ENCODE measurements at places on chromosomes 6 and 20. TPM values are rescaled to one million over a fixed set of nuclear protein-coding genes. Genes with fewer than 3 reads are reported as not detected.

DNA sequence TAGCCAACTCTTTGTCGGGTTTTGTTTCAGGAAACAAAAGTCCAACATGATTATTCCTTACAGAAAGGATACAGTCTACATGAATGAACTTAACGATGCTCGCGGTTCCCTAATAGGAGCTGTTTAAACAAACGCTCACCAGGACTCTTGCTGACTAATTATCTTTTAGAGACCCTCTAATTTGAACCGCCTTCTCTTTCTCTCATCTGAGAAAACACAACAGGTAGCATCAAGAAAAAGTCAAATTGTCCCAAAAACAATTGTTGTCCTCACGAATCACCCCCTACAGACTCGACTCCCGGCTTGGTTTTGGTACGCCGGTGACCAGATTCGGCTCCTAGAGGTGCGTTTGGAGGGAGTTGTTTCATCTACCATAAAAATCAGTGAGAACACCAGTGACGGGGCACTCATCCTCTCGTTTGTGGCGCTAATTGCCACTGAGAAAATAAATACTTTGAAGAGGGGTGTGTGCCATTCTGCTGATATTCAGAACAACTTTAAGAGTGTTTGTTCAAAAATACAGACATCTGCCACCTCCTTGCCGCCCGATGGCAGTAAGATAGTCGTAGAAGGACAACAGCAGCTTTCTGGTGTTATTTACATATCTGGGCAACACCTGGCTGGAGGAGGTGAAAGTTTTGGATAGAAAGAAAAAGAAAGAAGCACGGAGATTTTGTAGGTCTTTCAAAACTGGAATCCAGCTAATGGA lies 1.1 kb upstream of the SIM1 start:
- no peak overlapping the region for H3K4me3 ChIP-seq
- peaks cover 11% of the 10 kb centered on the region for H3K4me1 ChIP-seq
- DNase-seq, result no peak

The C20orf202 gene
- not detected for total RNA-seq

- no peak overlapping the region for H3K4me3 ChIP-seq
- H3K27me3 ChIP-seq, result no peaks in the 10 kb centered on the region
- peaks cover 19% of the 10 kb centered on the region for H3K4me1 ChIP-seq
- no peak overlapping the region for H3K27ac ChIP-seq
Measured at GRCh38 chr6:110809792-110810191, 5.5 kb downstream of the CDK19 start.

DNA sequence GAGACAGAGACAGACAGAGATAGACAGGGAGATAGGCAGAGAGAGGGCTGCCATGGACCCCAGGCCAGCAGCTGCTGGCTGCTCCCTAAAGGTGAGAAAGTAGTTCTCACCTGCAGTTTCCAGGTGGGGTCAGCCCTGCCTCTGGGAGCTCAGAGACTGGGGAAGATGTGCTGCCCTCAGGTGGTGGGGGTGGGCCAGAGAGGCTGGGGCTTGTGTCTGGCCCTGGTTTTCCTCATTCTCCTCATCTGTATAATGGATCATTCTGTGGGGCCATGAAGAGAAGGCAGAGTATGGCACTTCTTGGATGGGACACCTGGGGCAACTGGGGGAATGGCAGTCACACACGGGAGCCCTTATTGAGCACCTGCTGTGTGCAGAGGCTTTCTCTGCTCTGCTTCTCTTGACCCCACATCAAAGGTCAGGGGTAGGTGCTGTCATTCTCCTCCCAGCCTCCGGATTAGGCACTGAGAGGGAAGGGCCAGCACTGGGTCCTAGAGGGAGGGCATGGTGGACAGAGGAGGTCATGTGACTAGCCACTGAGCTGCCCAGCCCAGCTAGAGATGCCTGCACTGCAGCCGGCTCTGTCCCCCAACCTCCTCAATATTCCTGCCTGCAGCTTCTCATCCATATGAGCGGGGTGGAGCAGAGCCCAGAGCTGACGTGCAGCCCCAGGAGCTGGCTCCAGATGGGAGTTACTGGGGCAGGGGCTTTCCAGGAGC lies 4.1 kb downstream of the ANGPT4 start:
- no peaks in the 10 kb centered on the region for H3K27me3 ChIP-seq
- no peaks in the 10 kb centered on the region for H3K36me3 ChIP-seq
- no peak overlapping the region for H3K4me3 ChIP-seq
- DNase-seq, result no peak

The TOX2 gene
- total RNA-seq, result 29.9 TPM

- H3K27ac ChIP-seq, result no peak overlapping the region
- no peaks in the 10 kb centered on the region for H3K36me3 ChIP-seq
- no peaks in the 10 kb centered on the region for H3K4me1 ChIP-seq
- no peak overlapping the region for H3K4me3 ChIP-seq
Measured at GRCh38 chr6:91575032-91575431, 988.2 kb upstream of the MAP3K7 start.

DNA sequence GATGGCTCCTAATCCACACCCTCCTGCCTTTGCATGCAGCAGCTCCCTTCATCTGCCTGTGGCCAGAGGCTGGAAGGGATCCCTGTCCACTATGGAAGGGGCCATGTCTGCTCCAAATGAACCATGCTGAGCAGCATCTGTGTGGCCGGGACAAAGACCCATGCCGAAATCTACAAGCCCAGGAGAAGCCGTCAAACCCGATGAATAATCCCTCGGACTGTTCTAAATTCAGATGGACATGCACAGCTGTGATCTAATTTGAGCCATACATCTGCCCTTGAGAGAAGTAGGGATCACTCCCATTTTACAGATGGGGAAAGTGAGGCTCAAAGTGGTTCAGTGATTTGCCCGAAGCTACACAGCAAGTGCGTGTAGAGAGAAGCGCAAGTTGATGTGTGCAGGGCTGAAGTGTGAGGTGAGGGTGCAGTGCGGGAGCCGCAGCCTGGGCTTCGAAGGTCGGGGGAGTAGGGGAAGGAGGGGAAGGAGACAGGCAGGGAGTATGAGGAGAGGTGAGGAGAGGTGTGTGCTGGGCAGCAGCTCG lies 22.6 kb upstream of the CDH22 start:
- H3K4me3 ChIP-seq, result no peak overlapping the region
- no peak overlapping the region for H3K27ac ChIP-seq
- H3K27me3 ChIP-seq, result peaks cover 100% of the 10 kb centered on the region
- H3K4me1 ChIP-seq, result no peaks in the 10 kb centered on the region
- DNase-seq, result no peak

The UNC93A gene
- not detected for total RNA-seq

- H3K4me3 ChIP-seq, result no peak overlapping the region
- no peak overlapping the region for H3K27ac ChIP-seq
- H3K36me3 ChIP-seq, result no peaks in the 10 kb centered on the region
- H3K27me3 ChIP-seq, result peaks cover 62% of the 10 kb centered on the region
- H3K4me1 ChIP-seq, result no peaks in the 10 kb centered on the region
Measured at GRCh38 chr20:63351326-63351700, 9.8 kb downstream of the CHRNA4 start.

DNA sequence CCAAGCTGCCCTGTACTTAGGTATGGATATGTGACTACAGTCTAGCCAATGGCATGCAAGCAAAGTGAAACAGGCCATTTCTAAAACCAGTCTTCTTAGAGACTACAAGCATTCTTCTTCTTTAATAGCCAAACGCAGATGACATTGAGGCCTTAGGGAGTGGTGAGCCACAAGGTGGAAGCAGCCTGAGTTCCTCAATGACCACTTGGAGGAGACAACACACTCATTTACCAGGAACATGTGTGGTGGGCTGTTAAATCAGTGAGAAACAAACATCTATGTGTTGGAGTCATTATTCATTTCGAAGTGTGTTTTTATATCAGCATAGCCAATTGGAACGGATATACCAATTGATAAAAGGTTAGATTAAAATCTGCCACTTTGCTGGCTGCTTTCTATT lies 122.0 kb downstream of the GFRAL start:
- H3K36me3 ChIP-seq, result no peaks in the 10 kb centered on the region
- H3K27me3 ChIP-seq, result no peaks in the 10 kb centered on the region
- H3K27ac ChIP-seq, result no peak overlapping the region
- DNase-seq, result no peak

- H3K27ac ChIP-seq, result no peak overlapping the region
- no peaks in the 10 kb centered on the region for H3K27me3 ChIP-seq
- H3K36me3 ChIP-seq, result no peaks in the 10 kb centered on the region
- H3K4me3 ChIP-seq, result no peak overlapping the region
- DNase-seq, result no peak
- H3K4me1 ChIP-seq, result peaks cover 10% of the 10 kb centered on the region
Measured at GRCh38 chr20:23661002-23661429, 23.3 kb upstream of the CST3 start.

DNA sequence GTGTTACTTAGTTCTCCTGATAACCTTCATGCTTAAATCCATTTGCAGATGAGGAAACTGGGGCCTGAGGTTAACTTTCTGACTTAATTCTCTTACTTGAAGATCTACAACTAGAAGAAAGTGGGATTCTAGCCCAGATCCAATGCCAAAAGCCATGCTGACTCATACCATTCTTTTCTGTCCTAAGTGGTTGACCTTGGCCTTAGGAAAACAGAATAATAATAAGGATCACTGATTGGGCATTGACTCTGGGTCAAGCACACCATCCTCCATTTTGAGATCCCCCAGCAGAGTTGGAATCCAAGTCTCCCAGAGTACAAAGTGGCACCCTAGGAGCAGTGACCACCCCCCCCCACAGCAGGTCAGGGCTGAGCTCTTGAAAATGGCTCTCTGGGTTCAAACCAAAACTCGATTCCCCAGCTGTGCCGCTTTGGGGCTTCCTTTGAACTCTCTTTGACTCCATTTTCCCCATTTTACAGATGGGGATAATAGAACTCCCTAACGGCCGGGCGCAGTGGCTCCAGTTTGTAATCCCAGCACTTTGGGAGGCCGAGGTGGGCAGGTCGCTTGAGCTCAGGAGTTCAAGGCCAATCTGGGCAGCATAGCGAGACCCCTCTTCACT lies 12.8 kb upstream of the ZNF217 start:
- no peak for DNase-seq
- H3K27me3 ChIP-seq, result peaks cover 46% of the 10 kb centered on the region
- no peaks in the 10 kb centered on the region for H3K36me3 ChIP-seq
- peak overlapping the region; percentile 13 for H3K27ac ChIP-seq
- H3K4me3 ChIP-seq, result no peak overlapping the region
- H3K4me1 ChIP-seq, result peaks cover 34% of the 10 kb centered on the region

The SDCBP2 gene
- 13.5 TPM for total RNA-seq

DNA sequence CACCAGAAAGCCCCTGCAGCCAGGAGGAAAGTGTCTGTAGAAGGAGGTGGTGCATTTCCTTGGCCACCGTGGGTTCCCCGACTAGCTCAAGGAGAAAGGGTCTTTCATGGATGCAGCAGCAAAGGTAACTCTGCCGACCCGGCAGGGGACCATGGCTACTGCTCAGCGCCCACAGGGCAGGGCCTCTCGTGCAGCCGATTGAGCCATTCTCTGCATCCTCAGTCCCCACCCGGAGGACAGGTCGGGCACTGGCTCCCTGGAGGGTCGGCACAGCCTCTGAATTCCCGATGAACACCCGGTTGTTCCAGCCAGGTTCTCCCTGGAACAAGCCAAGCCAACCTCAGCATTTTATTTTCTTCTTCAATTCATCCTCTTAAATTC lies 24.1 kb upstream of the FOXC1 start:
- H3K27me3 ChIP-seq, result no peaks in the 10 kb centered on the region
- no peak overlapping the region for H3K27ac ChIP-seq
- no peaks in the 10 kb centered on the region for H3K36me3 ChIP-seq
- no peak overlapping the region for H3K4me3 ChIP-seq

GRCh38 chr20:45814314-45814713 lies 1.9 kb downstream of the UBE2C start:
- peaks cover 4% of the 10 kb centered on the region for H3K4me1 ChIP-seq
- no peak overlapping the region for H3K4me3 ChIP-seq
- H3K27me3 ChIP-seq, result no peaks in the 10 kb centered on the region

DNA sequence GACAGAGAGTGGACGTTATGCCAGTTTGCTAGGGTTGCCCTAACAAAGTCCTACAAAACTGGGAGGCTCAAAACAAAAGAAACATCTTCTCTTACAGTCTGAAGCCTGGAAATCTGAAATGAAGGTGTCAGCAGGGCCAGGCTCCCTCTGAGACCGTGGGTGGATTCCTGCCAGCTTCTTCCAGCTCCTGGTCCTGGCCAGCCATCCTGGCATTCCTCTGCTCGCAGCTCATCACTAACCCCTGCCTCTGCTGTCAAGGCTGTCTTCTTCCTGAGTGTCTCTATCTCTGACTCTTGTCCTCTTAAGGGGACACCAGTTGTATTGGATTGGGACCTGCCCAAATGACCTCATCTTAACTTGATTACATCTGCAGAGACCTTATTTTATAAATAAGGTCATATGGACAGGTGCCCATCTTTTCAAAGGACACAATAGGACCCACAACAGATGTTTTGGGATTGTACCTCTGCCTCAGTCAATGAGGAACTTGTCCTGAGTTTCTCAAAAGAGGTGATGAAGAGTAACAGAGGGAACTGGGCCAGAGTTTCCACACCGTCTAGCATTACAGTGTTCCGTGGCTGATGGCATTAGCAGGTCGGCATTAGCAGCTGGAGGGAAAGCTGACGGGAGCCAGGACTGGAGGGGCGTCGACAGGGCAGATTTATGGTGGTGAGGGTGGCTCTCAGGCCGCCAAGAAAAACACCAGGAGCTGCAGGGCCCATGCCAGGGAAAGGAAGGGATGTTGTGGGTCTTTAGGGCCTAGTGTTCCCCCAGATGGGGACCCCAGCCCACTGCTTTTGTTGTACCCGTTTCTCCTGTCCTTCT lies 157.3 kb downstream of the TBXT start:
- no peak for DNase-seq
- peaks cover 76% of the 10 kb centered on the region for H3K27me3 ChIP-seq
- no peaks in the 10 kb centered on the region for H3K4me1 ChIP-seq
- no peak overlapping the region for H3K4me3 ChIP-seq
- H3K27ac ChIP-seq, result no peak overlapping the region

DNA sequence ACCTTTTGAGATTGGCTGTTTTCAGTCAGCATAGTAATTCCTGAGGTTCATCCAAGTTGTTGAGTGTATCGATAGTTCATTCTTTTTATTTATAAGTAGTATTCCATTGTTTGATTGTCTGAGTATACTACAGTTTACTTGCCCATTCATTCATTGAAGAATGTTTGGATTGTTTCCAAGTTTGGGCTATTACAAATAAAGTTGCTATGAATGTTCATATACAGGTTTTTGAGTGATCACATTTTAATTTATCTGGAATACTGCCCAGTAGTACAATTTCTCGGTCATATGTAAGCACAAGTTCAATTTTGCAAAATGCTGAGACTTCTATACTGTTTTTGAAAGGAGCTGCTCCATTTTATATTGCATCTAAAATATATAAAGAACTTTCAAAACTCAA lies 14.2 kb upstream of the EPHA7 start:
- H3K36me3 ChIP-seq, result no peaks in the 10 kb centered on the region
- no peak overlapping the region for H3K27ac ChIP-seq
- no peaks in the 10 kb centered on the region for H3K4me1 ChIP-seq
- no peak overlapping the region for H3K4me3 ChIP-seq

- H3K27me3 ChIP-seq, result peaks cover 79% of the 10 kb centered on the region
- no peaks in the 10 kb centered on the region for H3K36me3 ChIP-seq
- no peak for DNase-seq
- no peaks in the 10 kb centered on the region for H3K4me1 ChIP-seq
Measured at GRCh38 chr6:27280064-27280539, 32.0 kb downstream of the POM121L2 start.

The BANF2 gene
- total RNA-seq, result not detected

The MATN4 gene
- total RNA-seq, result 0.23 TPM

The RBPJL gene
- total RNA-seq, result not detected

- no peak overlapping the region for H3K4me3 ChIP-seq
- no peaks in the 10 kb centered on the region for H3K36me3 ChIP-seq
- no peak overlapping the region for H3K27ac ChIP-seq
- no peaks in the 10 kb centered on the region for H3K27me3 ChIP-seq
Measured at GRCh38 chr6:148566664-148567350, 180.0 kb upstream of the UST start.

- no peaks in the 10 kb centered on the region for H3K36me3 ChIP-seq
- no peaks in the 10 kb centered on the region for H3K27me3 ChIP-seq
- no peak overlapping the region for H3K27ac ChIP-seq
- H3K4me1 ChIP-seq, result no peaks in the 10 kb centered on the region
- H3K4me3 ChIP-seq, result no peak overlapping the region
- DNase-seq, result no peak
Measured at GRCh38 chr6:98156580-98156979, 677.8 kb upstream of the POU3F2 start.

Measured in left lung (tissue), 14 donors.